Pancreas (tissue), 10 donors: ENCODE measurements at places on chromosomes 5 and 9. TPM values are rescaled to one million over a fixed set of nuclear protein-coding genes. Genes with fewer than 3 reads are reported as not detected.

FOXE1 gene
- total RNA-seq = 0.12 TPM

PCDHB15 gene
- total RNA-seq = 2.4 TPM

SAPCD2 gene
- 0.29 TPM for total RNA-seq

ADRB2 gene
- total RNA-seq = 0.25 TPM

SLC45A2 gene
- total RNA-seq = 0.18 TPM

- no peaks in the 10 kb centered on the region for H3K36me3 ChIP-seq
- H3K27ac ChIP-seq = no peak overlapping the region
- DNase-seq = no peak
- no peaks in the 10 kb centered on the region for H3K27me3 ChIP-seq
These were observed 9.0 kb downstream of the OLFM1 start for GRCh38 chr9:135096408-135096895.

- H3K4me3 ChIP-seq = no peak overlapping the region
- H3K36me3 ChIP-seq = no peaks in the 10 kb centered on the region
- H3K27ac ChIP-seq = no peak overlapping the region
- H3K4me1 ChIP-seq = no peaks in the 10 kb centered on the region
- H3K27me3 ChIP-seq = no peaks in the 10 kb centered on the region
These were observed 275.7 kb upstream of the MSX2 start for GRCh38 chr5:174448662-174449061.

DNA sequence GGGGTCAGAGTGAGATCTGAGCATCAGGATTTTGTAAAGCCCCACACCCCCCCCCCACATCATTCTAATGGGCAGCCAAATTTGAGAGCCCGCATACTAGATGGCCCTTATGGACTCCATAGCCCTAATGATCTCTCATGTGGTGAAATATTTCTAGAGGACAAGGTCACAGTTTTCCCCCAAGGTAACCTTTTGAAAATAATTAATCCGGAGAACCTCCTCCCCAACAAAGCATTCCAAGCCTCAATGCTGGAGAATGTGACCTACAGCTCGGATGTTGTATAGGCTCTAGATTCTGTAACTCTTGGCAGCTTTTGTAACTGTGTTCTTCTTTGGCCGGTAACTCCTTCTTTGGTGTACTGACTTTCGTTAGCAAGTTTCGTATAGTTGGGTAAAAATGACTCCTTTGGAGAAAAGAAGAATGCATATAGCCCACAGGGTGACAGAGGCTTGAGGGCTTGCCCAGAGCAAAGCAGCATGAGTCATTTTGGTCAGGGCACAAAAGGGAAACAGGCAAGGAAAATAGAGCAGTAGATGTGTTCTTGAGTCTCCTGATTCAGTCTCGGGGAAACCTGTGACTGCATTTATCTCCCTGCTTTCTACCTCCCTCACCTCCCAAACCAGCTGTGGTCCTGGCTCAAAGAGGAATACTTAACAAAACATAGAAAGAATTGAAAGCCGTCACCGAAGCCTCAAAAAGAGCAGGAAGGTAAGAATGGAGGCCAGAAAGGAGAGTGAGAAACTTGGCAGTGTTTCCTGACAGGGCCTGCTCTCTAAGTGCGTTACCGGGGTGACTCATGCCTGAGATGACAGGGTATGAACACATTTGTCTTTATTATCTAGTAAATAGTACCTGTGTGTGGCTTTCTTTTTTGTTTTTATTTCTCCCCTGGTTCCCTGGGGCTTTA lies 6.6 kb upstream of the XPA start:
- no peak overlapping the region for H3K4me3 ChIP-seq
- no peaks in the 10 kb centered on the region for H3K36me3 ChIP-seq
- H3K27me3 ChIP-seq = no peaks in the 10 kb centered on the region
- H3K27ac ChIP-seq = peak overlapping the region; percentile 71
- no peaks in the 10 kb centered on the region for H3K4me1 ChIP-seq
